ENCODE measurements at places on chromosomes 6 and 20.

DNA sequence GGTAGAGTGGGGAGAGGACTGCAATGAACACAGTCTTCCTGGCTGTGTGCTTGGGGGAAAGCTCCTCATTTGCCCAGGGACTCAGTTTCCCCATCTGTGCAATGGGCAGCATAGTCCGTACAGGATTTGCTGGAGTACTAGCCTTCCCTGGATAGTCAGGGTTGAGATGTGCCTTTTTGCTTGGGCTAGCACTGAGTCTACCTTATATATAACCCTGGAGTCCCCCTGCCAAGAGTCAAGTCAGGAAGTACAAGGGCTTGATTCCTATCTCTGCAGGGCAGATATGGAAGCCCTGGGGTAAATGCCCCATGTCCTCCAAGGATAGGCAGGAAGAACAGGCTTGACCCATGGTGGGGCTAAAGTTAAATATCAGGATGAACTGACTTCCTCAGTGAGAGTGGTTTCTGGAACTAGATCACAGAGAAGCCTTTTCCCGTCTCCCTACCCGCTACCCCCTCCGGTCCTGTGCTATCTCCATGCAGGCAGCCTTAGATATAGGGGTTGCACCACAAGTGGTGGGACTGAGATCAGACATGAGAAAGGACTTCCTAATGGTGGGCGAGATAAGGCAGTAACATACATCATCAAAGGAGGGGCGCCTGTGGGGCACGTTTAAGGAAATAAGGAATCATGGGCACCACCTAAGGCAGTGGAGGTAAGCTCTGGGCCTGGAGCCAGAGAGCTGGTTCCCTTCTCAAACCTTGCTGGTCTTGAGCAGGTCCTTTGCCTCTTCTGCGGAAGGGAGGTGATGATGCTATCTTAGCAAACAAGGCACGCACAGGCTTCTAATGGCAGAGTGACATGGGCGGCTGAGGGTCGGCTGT, 157.9 kb downstream of the MRPL14 start:
- no peak for DNase-seq

DNA sequence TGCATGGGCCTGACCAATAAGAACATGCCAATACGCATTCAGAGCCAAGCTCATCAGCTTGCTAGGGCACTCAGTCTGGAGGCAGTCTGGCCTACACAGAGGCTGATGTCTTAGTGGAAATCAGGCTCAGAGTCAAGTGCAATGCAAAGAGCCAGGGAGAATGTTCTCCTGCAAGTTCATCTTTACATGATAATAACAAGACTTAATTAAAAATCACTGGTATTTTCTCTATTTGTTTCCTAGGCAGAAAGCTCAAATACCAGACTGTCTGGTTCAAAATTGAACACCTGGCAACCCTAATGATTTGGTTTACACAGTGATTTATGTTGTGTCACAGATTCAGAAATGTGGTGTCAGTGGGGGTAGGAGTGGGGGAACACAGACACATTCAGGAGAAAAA, 689.3 kb upstream of the FLRT3 start:
- no peak for DNase-seq

DNA sequence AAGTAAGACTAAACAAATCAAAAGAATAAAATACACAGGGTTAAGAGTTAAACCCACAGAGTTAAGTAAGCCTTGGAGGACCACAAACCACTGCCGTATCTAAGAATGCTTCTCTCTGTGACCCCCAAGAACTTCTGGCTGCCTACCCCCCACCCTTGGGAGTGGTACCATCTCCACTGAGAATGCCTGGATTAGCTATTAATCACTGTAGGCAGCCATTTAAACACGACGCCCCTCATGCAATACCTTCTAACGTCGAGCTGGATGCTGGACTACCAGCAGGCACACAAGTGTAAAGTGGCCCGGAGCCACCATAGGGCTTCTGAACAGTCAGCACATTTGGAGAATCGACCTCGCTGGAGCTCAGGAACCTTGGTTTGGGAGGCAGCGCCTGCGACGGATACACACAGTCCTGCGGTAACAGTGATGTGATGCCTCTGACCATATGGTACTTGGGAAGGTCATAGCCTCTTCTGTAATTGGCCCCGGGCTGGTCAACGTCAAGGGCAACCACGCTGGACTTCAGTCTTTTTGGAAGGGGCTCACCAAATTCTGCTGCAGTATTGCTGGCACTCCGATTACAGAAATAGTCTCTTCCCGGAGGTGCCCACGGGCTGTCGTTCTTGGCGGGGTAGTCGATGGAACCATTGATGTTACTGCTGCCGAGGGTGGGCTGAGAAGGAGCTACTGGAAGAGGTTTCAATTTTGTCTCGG, 18.0 kb downstream of the ZNF217 start:
- no peak for DNase-seq

GRCh38 chr6:154960854-154961530, 34.1 kb upstream of the TIAM2 start:
- DNase-seq, result no peak

DNA sequence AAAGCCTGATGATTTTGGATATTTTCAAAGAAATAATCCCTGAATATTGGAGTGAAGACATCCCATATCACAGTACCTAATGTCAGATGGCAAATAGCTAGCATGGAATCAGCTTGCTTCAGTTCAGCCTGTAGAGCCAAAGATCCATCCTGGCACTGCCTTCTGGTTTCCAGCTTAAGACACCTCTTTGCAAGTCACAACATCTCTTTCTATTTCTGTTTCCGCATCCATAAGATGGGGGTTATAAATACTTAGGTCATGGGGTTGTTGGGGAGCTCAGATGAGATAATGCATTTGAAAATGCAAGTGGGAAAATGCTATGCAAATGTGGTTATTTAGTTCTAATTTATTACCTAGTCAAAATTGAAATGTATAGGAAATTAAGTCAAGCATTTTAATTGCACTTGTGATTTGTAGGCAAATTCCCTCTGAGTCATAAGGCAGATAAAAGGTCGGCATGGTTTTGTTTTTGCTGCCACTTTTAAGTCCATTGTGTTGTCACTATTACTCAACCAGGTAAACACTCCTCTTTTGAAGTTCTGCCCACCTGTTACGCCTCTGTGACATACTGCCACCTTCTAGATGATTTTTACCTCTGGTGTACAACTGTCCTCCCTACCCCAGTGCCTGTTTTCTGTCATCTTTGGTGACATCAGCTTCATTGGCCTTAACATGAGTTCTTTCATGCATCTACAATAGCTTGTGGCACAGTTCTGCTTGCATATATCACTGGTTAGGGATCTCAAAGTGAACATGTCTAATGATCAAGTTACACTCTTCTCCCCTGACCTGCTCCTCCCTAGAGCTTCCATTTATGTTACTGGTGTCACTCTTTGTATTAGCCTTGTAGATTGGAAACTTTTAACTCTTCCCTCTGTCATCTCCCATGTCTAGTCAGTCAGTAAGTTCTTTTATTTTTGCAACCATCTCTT, 96.6 kb downstream of the CDKAL1 start:
- no peak for DNase-seq

GRCh38 chr6:111939902-111940301, 66.7 kb upstream of the FYN start:
- no peak for DNase-seq

All from activated CD4-positive, alpha-beta T cell treated with anti-CD3 and anti-CD28 coated beads for 24 hours (primary cell).